ENCODE measurements at places on chromosomes 1 and 21.
A peak's percentile ranks its signal among the peaks of the same experiment; 100 is the strongest.

GRCh38 chr1:109570414-109570813 is 22.0 kb downstream of the GNAI3 start:
- no peak for DNase-seq

- DNase-seq = no peak
These were observed 126.2 kb downstream of the GIPC2 start for GRCh38 chr1:78171736-78172590.

GRCh38 chr1:231751415-231751814 is 124.8 kb downstream of the DISC1 start:
- no peak for DNase-seq

DNA sequence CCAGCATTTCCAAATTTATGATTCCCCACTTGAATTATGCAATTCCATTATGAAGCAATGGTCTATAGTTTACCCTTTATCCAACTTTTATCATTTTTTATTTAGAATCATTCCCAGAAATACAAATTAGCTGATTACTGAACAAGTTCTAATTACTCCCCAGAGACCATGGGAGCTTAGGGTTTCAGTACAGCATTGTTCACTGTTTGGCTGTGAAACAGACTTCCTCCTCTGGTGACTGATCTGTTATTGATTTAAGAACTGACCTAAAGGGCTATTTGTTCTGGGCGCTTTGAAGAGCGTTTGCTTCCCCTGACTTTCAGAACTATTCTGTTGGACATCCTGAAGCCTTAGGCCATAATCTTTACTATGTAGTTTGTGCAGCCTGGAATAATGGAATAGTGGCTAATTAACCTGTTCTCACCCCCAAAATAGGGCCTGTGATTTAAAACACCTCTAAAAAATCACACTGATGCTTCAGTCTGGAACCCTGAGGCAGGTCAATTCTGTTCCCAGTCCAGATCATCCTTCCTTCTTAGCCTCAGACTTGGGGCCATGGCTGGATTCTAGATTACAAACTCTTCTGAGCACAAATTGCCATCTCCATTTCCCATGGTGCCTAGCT is 58.7 kb downstream of the ALG14 start:
- no peak for DNase-seq

- peak; percentile 48 for DNase-seq
These were observed 403 bp upstream of the C1orf122 start for GRCh38 chr1:37807220-37807554.

DNA sequence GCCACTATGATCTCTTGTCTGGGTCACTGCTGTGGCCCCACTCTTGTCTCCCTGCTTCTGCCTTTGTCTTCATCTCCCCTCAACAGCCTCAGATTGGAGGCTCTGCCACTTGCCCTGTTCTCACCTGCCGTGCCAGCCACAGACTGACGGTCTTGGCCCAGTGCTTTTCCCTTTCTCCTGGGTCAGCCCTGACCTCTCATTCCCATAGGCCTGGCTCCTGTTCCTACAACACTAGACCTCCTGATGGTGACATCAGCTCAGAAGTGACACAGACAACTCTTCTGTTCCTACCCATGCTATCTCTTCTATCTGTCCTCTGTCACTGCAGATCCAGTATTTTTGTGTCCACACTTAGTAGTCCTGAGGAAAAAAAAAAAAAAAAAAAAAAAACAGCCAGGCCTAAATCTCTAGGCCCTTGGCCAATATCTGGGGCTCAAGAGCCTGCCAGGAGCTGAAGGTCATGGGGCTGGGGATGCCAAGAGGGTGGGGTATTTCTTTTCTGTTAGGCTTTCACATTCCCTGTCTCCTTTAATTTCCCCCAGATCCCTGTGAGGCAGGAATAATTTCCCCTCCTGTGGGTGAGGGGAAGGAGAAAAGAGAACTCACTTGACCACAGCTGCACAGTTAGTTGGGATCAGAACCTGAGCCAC is 42.0 kb upstream of the FOXO6 start:
- DNase-seq = no peak

DNA sequence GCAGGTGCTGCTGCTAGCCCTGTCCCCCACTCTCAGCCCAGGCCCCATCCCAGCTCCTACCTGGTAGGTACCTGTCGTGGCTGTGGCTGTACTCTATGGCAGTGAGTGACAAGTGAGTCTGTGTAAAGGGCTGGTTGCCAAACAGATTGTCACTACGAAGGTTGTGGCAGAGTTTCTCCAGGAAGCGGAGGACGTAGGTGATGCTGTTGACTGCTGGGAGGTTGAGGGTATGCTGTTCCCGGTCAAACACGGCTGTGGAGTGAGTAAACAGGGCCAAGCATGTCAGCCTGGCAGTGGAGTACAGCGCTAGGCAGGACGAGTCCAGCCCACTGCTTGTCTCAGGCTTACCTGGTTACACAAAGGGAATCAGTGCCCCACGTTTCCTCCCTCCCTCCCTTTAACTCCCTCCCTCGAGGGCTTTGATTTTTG is 24.8 kb upstream of the SLFNL1 start:
- no peak for DNase-seq

DNA sequence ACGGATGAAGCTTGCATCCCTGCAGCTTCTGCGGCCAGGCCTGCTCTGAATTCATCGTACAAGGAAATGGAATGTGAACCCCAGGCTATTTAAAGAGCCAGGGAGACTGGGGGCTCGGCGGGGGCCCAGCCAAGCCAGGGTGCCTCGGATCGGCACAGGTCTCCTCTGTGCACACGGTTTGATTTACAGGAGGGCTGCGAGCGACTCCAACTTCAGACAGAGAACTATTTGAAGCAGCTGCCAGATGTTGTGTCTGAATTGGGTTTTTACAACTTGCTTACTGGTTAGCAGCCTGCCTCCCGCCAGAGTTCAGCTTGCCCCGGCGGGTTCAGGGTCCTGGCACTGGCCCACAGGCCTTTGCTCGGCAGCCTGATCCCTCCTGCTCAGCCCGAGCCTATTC is 83.2 kb downstream of the SPSB1 start:
- no peak for DNase-seq

DNA sequence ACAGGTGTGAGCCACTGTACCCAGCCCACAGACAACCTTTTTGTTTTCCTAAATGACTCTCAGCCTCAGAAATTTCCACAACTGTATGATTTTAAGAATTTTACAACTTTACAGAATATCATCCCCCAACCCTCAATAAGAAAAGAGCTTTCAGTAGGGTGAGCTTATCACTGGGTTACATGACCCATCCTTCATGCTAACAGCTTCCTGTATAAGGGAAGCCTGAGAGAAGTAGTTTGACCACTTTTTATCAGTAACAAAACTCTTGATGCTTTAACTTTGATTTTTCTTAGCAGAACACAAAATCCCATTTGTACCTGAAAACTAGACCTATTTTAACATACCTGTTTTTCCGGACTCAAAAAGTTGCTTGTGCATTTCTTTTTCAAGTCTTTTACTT is 9.7 kb upstream of the MYBPHL start:
- DNase-seq = peak; percentile 27

DNA sequence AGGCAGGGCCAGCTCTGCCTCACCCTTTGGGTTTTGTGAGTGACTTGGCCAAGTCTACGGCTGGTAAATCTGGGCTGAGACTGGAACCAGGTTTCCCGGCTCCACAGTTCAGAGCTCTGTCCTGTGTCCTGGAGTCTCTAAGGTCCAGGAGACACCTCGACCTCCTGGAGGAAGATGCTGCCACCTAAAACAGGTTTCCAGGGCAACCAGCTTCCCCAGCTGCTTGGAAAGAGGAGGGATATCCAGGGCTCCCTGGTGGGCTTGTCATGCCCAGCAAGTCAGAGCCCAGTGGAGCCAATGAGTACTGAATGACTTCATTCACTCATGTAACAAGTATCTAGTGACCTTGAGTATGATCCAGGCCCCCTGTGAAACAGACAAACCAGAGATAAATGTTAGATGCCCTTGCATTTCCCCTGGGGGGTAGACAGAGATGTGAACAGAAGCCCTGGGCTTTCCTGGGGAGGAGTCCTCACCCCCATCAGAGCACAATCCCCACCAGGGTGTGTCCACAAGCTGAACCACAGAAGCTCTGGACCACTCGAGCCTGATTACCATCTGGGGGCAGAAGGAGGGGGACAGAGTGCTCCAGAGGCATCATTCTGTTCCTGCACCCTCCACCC is 181.2 kb upstream of the RAB4A start:
- DNase-seq = no peak

- DNase-seq = no peak
These were observed 201.9 kb downstream of the TOMM20 start for GRCh38 chr1:234926559-234927311.

DNA sequence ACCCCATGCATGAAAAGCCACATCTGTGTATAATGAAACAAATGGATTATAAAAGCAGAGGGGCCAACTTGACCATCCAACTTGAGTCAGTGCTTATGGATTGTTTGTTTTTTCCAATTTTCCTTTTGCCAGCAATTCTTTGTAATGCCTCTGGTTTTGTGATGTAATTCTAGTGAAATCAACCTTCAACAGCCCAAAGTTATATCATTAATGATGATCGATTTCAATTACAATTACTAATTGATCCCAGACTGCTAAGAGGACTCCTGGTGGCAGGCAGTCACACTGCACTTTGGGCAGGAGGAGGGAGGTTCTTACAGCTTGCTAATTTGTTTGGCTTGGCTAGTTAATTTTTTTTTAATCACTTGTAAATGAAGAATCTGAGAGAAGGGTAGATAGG is 552.3 kb downstream of the NUF2 start:
- DNase-seq = no peak

DNA sequence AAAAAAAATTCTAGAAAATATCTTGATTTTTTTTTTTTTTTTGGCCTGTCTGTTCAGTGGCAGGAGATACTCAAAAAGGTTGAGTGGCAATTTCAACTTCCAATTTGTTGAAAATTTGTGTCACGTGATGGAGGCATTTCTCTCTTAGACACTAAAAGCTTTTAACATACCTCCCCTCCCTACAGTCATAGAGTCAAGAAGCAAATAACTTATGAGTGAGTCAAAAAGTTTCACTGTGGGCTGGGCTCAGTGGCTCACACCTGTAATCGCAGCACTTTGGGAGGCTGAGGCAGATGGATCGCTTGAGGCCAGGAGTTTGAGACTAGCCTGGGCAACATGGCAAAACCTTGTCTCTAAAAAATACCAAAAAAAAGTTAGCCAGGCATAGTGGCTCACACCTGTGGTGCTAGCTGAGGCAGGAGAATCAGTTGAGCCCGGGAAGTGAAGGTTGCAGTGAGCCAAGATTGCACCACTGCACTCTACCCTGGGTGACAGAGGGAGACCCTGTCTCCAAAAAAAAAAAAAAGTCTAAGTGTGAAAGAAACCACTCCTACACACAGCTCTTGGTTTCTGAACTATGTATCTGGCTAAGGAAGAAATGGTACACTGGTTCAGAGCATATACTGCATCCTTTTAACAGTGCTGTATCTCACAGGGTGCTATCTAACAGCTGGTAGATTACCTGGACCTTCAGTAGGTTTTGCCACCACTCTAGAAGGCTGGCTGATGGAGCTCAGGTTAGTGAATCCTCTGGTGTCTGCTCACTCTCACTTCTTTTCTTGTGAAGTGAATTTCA is 11.6 kb upstream of the BSDC1 start:
- DNase-seq = no peak

DNA sequence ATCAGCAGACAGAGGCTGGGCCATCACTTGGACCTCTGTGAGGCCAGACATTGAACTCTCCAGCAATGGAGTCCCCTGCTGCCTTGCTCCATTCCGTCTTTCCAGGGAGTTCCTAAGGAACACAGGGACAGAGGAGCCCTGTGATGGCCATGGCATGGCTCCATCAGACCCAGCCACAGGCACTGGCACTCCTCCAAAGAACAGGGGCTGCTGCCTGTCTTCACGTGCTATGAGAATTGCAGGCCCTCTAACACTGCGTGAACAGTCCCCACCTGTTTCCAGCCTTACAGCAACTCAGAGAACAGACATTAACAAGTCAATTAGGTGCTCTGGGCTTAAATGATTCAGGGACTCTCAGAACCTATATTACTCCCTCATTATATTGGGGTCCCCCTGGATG is 140.8 kb downstream of the ASTN1 start:
- no peak for DNase-seq

- peak; percentile 58 for DNase-seq
These were observed 150.0 kb downstream of the CASZ1 start for GRCh38 chr1:10646347-10646861.

DNA sequence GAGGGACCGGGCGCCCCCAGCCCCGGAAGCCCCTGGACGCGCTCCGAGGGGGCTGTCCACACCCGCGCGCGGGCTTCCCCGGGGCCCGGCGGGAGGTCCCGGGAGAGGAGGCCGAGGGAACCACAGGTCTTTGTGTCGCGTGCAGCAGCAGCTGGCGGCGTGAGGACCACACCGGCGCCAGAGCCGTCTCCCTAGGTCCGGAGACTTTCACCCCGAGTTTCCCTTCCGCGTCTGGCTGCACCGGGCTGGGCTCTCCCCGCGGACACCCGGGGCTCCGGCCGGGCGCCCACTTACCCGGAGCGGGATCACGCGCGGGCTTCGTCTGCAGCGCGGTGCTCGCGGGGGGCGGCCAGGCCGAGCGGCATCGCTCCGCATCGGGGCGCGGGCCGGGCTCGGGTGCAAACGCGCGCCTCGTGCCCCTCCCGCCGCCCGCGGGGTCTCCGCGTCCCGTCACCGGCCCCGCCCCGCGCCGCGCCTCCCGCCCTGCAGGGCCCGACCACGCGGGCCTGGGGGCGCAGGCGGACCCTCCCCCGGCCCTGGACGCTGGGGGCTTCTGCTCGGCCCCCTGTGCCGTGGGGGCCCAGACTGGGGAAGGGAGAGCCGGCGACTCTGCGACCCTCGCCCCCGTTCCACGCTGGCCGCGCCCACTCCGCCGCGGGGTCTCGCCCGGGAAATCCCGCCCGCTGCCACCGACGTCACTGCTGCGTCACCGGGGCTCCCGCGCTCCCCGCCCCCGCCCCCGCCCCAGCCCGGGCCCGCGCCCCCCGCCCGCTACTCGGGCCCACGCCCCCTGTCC is at the start of gene GNG4:
GNG4 (minus strand) TSS at position 417 of the 796 bp plus-strand sequence. CDS start 65,946 bp downstream, outside the sequence.
- no peak for DNase-seq

DNA sequence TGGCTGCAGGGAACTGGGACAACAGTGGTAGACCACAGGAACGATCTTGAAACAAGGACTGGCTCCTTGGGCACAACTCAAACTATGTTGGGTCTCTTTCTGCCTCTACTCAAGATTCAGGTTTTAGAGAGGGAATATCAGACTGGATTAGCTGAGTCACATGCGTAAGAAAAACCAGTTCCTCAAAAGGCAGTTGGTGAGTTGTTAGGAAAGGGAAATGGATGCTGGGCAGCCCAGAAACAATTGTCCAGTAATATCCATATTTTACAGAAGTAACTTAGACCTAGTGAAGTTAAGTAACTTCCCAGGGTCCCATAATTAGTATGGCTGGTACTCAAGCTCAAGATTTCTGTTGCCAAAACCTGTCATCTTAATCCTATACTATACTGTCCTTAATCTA is 27.0 kb upstream of the TMEM39B start:
- DNase-seq = peak; percentile 29

GRCh38 chr1:32618673-32619221 is 31.6 kb downstream of the ZBTB8OS start:
- peak; percentile 9 for DNase-seq

DNA sequence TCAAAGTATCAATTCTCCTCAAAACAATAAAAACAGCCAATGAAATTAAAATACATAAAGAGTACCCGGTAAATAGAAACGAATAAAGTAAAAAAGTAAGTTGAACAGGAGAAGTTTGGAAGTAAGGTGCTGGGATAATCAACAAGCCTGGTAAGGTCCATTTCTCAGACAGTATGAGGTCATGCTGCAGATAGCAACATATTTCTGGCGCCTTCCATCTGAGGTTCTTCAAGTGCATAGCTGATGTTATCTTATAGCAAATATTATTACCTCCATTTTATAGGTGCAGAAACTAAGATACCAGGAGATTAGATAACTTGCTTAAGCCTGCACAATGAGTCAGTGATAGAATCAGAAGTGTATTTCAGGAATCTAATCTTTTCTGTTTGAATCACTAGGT is 23.7 kb upstream of the CEP350 start:
- DNase-seq = no peak
